NCI-H460 (cell line): ENCODE measurements at places on chromosomes 1 and 21. TPM values are rescaled to one million over a fixed set of nuclear protein-coding genes. Genes with fewer than 3 reads are reported as not detected.
A peak's percentile ranks its signal among the peaks of the same experiment; 100 is the strongest.

Gene CD84
- total RNA-seq, result not detected in 2 replicates

GRCh38 chr1:10339815-10340214, 59.0 kb upstream of the PGD start:
- no peak for DNase-seq

Gene ORC1
- 8.3 and 8.5 TPM in 2 replicates for total RNA-seq

GRCh38 chr1:155504207-155504606, 58.4 kb downstream of the ASH1L start:
- peak; percentile 61 for DNase-seq

- no peak for DNase-seq
These were observed 18.1 kb downstream of the ZDHHC18 start for GRCh38 chr1:26844424-26845196.

- DNase-seq, result no peak
These were observed 31.1 kb downstream of the INAVA start for GRCh38 chr1:200925831-200926230.

Gene SIM2
- 5.6 and 5.7 TPM in 2 replicates for total RNA-seq

GRCh38 chr1:11501906-11502485, 23.0 kb downstream of the DISP3 start:
- DNase-seq, result no peak

GRCh38 chr1:221715321-221716169, 26.3 kb downstream of the DUSP10 start:
- no peak for DNase-seq

GRCh38 chr1:74468982-74469603, 43.3 kb downstream of the LRRC53 start:
- peak; percentile 44 for DNase-seq

Gene SPRR2F
- not detected in 2 replicates for total RNA-seq

Gene PRPF38A
- total RNA-seq, result 9.4 and 11.9 TPM in 2 replicates

Gene FALEC
- not detected in 2 replicates for total RNA-seq

Gene LSS
- 5.3 and 6.0 TPM in 2 replicates for total RNA-seq

DNA sequence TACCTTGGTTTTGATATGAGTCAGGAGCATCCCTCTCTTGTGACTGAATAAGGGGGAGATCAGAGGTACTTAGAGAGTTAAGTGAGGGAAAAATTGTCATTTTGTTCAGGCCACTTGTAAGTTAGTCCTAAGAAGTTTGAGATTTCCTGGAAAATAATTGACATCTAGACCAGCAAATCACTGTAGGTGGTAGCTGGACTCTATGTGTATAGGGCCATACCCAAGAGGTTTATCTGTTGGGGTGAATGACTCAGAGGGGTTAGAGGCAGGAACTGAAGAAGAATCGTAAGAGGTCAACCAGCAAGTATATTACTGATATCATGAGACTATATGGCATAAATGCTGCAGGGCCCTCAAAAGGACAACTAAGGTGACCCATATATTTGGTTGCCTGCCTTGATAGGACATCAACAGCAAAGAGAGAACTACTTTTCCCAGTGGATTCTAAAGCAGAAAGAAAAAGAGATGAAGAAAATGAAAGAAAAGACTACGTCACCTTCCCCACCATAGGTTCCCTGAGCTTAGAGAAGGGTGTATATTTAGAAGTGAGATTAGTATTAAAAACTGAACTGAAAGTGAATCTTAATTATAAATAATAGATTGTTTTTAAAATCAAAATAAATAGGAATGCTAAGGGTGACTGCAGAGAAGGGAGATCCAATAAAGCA, 8.0 kb upstream of the RNPC3 start:
- DNase-seq, result no peak

- no peak for DNase-seq
These were observed 9.2 kb upstream of the CTTNBP2NL start for GRCh38 chr1:112386731-112387346.

DNA sequence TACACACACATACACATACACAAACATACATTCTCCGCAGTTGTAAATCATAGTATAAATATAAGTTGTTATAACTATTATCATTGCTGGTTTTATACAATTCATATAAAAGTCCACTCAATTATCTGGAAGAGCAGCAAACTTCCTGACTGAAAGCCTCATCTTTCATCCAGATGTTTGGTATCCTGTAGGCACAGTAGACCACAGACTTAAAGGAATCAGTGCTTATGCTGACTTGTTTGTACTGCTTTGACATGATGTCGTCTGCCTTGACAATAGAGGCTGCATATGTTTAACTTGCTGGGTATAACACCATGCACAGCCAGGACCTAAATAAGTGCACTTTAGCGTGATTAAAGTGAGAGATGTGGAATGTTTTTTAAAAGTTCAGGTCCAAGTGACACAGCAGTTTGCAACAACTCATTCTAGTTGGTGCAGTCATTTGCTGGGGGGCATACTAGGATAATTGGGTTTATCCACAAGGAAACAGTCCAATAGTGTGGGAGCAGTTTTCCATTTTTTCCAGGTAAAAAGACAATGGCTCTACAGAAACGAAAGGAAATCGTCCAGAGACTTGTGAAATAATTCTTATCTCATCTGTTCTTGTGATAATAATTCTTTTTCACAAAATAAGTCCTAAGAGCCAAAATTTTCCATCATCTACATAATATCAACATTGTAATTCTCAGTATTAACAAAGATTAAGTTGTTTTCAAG, 110.3 kb upstream of the TSPAN2 start:
- DNase-seq, result no peak

Gene ANGPTL1
- total RNA-seq, result 0.10 TPM in 1 of 2 replicates, not detected in the other

Gene PRDM16
- total RNA-seq, result 0.29 and 2.2 TPM in 2 replicates

- no peak for DNase-seq
These were observed 189.0 kb upstream of the ZRANB2 start for GRCh38 chr1:71269818-71270217.
